Activated B cell treated with CpG ODN at 0.5 μM for 24 hours (primary cell): ENCODE measurements at places on chromosomes 11 and 22. TPM values are rescaled to one million over a fixed set of nuclear protein-coding genes. Genes with fewer than 3 reads are reported as not detected.

DNA sequence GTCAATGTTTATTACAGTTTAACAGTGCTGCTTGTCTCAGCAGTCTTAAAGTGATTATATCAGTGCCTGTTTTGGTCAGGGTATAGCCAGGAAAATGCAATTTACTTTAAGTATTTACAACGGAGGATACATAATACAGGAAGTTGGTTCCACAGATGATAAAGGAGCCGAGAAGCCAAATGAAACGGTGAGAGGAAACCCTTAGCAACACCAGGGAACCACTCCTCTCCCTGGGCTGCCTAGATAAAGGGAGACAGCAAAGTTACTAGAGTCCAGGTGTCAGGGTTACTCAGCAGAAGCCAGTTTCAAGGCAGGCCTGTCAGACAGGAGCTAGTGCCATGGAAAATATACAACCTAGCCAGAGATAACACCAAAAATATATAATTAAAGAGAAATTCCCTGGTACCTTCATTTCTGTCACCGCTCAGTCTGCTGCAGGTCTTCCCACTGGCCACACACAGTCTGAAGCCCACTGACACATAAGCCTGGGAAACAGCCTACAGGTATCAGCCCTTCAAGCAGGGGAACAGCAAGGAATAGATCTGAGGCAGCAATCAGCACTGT lies 55.5 kb downstream of the FAM76B start:
- H3K4me1 ChIP-seq: peaks cover 22% of the 10 kb centered on the region
- no peak overlapping the region for H3K4me3 ChIP-seq
- no peaks in the 10 kb centered on the region for H3K36me3 ChIP-seq
- peak overlapping the region; percentile 20 for H3K27ac ChIP-seq
- no peaks in the 10 kb centered on the region for H3K27me3 ChIP-seq

- peaks cover 11% of the 10 kb centered on the region for H3K4me1 ChIP-seq
- no peak overlapping the region for H3K27ac ChIP-seq
- no peak for DNase-seq
- H3K27me3 ChIP-seq: peaks cover 36% of the 10 kb centered on the region
Measured at GRCh38 chr11:120563703-120564572, 52.4 kb downstream of the GRIK4 start.

OR10A3 gene
- total RNA-seq: not detected in 2 replicates

GRCh38 chr11:22656130-22656529 lies 10.3 kb upstream of the GAS2 start:
- no peak overlapping the region for H3K4me3 ChIP-seq
- DNase-seq: no peak
- no peaks in the 10 kb centered on the region for H3K27me3 ChIP-seq
- H3K4me1 ChIP-seq: peaks cover 8% of the 10 kb centered on the region
- no peak overlapping the region for H3K27ac ChIP-seq
- peaks cover 1% of the 10 kb centered on the region for H3K36me3 ChIP-seq

POU2AF2 gene
- total RNA-seq: not detected in 2 replicates

APOA5 gene
- not detected in 2 replicates for total RNA-seq

DNA sequence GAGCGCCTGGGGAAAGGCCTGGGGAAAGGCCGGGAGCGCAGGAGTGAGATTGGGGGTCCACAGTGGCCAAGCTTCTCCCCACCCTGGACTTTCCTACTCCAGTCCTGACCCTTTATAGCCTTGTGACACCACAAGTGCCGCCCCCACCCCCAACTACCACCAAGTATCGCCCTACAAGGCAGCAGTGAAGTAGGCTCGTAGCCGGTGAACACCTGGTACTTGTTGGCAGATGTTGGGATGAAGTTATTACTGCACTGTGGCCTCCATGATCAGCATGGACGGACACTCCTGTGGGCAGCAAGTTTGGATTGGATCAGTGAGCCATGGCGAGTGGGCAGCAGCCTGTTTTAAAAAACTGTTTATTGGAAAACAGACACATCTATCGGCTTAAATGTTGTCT lies 45.0 kb downstream of the EIF3F start:
- H3K36me3 ChIP-seq: no peaks in the 10 kb centered on the region
- no peak overlapping the region for H3K4me3 ChIP-seq
- peaks cover 32% of the 10 kb centered on the region for H3K27me3 ChIP-seq
- H3K4me1 ChIP-seq: peaks cover 6% of the 10 kb centered on the region
- DNase-seq: no peak

KCTD14 gene
- 0.20 and 0.22 TPM in 2 replicates for total RNA-seq

PKDREJ gene
- not detected in 2 replicates for total RNA-seq

CRYBB2 gene
- not detected in 2 replicates for total RNA-seq

RAB38 gene
- 0.24 and 0.46 TPM in 2 replicates for total RNA-seq

SIK2 gene
- 10.0 and 10.2 TPM in 2 replicates for total RNA-seq

NFAM1 gene
- 0.12 and 0.18 TPM in 2 replicates for total RNA-seq

DNA sequence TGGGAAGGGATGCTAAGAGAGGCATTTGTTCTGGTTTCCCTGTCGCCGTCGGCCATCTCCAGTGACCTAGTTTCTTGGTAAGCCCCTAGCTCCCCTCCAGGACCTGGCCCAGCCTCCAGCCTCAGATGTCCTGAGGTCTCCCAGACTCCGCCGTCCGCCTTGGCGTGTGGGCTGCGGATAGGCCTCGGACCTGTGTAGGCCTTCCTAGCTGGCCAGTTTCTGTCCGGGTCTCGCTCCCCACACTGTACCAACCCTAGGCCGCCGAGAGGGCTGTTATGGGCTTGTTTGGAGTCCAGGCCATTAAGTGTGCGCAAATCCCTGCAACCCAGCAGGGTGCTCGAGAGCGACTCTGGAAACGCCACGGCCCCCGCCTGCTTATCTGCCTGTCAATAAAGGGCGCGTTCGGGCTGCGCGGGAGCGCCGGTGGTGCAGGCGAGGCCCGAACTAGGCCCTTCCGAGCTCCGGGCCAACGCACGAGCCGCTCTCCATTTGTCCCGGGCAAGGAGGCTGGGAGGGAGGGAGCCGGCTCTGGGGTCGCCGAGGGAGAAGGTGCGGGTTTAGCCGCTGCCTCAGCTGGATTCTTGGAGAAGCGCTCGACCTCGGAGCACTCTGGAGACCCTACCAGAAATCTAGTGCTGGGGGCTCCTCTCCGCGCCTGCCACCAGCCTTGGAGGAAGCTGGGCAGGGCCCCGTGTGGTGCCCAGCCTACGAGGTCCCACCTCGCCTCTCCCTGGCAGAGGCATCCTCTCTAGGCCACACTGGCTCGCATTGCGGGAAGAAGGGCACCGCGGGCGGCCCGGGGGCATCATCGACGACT lies 8.7 kb upstream of the PAX6 start:
- peaks cover 15% of the 10 kb centered on the region for H3K4me1 ChIP-seq
- H3K27ac ChIP-seq: no peak overlapping the region
- no peaks in the 10 kb centered on the region for H3K36me3 ChIP-seq
- no peak for DNase-seq

DNA sequence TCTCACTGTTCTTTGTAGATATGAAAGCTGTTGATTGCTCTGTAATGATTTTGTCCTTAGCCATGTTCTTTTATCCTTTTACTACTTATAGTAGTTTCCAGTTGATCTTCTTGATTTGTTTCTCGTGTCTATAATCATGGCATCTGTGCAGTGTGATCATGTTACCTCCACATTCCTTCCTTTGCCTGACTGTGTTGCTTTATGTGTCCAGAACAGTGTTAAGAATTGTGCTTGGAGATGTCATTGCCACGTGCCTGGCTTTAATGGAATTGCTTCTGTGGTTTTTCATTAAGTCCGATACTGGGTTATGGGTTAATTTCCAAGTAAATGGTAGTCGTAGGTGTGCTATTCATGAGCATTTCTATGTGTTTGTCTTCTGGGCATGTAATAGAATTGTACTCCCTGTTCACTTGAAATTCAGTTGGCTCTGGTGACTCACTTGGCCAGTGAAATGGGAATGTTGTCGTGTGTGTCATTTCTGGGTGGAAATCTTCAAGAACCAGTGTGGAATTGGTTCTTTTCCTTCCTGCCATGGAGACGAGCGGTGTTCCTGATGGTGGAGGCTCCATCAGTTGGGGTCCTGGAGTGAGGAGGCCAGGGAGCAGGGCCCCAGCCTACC lies 6.8 kb downstream of the GTSE1 start:
- DNase-seq: no peak
- no peak overlapping the region for H3K27ac ChIP-seq
- no peaks in the 10 kb centered on the region for H3K4me1 ChIP-seq
- H3K27me3 ChIP-seq: no peaks in the 10 kb centered on the region

TEX12 gene
- total RNA-seq: not detected in 2 replicates

DNA sequence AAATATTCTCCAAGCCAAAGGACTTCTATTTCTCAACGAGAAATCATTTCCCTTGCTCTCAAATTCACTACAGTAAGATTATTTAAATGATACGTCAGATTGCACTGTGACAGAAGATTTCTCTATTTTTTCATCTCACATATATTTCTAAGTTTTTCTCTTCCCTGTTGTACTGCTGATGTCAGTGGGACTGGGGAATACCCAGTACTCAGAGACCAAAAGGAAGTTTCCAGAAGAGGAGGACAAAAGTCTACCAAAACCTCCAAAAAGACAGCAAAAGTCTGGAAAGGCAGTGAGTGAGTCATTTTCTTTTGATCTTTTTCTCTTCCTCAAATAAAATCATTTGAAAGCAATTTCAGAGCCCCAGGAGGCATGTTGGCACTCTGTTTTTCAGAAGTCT lies 149.8 kb upstream of the PITPNB start:
- H3K27ac ChIP-seq: no peak overlapping the region
- no peaks in the 10 kb centered on the region for H3K4me1 ChIP-seq
- no peak for DNase-seq
- H3K36me3 ChIP-seq: no peaks in the 10 kb centered on the region
- H3K4me3 ChIP-seq: no peak overlapping the region

DNA sequence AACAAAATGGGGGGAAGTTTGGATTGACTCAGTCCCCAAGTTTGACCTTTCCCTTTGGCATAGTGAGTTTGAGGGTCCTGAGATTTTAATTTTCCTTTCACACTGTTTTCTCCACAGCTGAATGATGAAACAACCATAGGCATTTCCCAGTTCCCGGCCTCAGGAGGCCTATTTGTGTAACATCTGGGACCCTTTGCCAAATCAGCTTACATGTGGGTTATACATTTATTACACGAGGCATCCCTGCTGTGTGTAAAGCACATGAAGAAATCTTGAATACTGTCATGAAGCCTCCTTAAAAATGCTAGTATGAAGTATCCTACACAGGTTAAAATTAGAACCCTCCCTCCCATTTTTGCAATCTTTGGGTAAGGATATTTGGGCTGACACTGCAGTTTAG lies 44.6 kb upstream of the SPON1 start:
- H3K4me1 ChIP-seq: peaks cover 7% of the 10 kb centered on the region
- no peak for DNase-seq
- H3K36me3 ChIP-seq: no peaks in the 10 kb centered on the region
- peaks cover 5% of the 10 kb centered on the region for H3K27me3 ChIP-seq
- H3K4me3 ChIP-seq: no peak overlapping the region
- H3K27ac ChIP-seq: no peak overlapping the region

MS4A3 gene
- not detected in 2 replicates for total RNA-seq

- no peak overlapping the region for H3K27ac ChIP-seq
- no peak for DNase-seq
- peaks cover 35% of the 10 kb centered on the region for H3K27me3 ChIP-seq
- H3K36me3 ChIP-seq: no peaks in the 10 kb centered on the region
- H3K4me1 ChIP-seq: no peaks in the 10 kb centered on the region
Measured at GRCh38 chr11:119536801-119537200, 113.8 kb upstream of the THY1 start.

- H3K36me3 ChIP-seq: peaks cover 86% of the 10 kb centered on the region
- no peak overlapping the region for H3K27ac ChIP-seq
Measured at GRCh38 chr22:43985532-43985931, 30.3 kb downstream of the SAMM50 start.

- peaks cover 16% of the 10 kb centered on the region for H3K4me1 ChIP-seq
- peaks cover 5% of the 10 kb centered on the region for H3K27me3 ChIP-seq
- no peak for DNase-seq
- H3K27ac ChIP-seq: no peak within 1 kb of the TSS
- no peak within 1 kb of the TSS for H3K4me3 ChIP-seq
Measured at GRCh38 chr22:39570665-39571064, at the start of gene CACNA1I. Gene CACNA1I (plus strand): TSS chr22:39570753. CDS start chr22:39570753, 0 bp downstream.

DNA sequence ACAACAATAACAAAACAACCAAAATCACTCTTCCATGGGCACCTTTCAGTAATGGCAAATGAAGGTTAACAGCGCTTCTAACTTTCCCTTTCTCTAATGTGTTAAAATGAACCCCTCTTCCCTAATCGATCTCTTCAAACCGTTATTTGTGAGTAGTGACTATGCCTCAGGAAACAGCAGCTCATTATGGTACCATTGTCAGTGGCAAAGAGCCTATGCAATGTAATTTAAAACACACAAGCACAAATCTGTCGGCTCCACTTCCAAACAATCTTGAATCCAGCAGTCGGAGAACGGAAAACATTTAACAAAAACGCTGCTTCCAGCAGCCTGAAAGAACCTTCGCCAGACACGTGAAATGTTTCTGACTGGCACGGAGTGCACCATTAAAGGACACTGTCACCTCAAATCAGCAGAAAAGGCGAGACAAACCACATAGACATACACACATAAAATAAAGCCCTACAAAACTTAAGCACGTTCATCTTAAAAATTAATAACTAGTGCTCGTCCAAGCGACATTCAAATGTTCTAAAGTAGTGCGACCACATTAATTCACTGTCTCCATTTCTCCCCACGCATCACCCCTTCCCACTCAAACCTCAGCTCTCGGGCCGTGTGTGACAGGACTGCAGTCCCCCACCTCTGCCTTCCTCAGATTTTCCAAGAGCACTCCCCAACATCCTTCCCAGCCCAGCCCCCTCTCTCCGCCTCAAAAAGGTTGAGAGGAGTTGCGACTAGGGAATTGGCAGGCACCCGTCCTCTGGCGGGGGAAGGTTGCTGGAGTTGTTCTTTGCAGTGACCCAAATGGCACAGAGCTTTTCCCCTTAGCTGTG lies 748 bp downstream of the RAB30 start:
- no peak for DNase-seq
- H3K27me3 ChIP-seq: no peaks in the 10 kb centered on the region
- H3K4me3 ChIP-seq: no peak overlapping the region
- peaks cover 71% of the 10 kb centered on the region for H3K4me1 ChIP-seq
- H3K36me3 ChIP-seq: peaks cover 49% of the 10 kb centered on the region

SPON1 gene
- not detected in 2 replicates for total RNA-seq

C11orf16 gene
- total RNA-seq: not detected in 2 replicates

GRCh38 chr11:117809236-117810055 lies 12.4 kb upstream of the DSCAML1 start:
- no peaks in the 10 kb centered on the region for H3K36me3 ChIP-seq
- no peak overlapping the region for H3K4me3 ChIP-seq
- peak overlapping the region; percentile 3 for H3K27ac ChIP-seq
- H3K27me3 ChIP-seq: peaks cover 5% of the 10 kb centered on the region

DNA sequence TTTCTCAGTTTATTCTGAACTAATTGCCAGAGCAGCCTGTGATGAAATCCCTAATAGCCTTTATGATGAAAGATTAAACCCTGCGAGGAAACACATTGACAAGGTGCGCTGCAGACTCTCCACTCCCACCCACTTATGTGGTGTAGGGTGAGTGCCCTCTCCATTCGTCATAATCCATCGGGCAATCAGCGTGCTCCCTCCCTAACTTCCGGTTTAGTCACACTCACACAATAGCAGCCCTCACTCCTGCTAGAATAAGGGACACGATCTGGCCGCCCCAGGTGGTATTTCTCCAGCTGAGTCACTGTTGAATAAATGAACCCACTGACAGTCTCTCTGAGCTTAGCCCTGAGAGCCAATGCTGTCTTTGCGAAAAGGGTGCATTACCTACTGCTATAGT lies 188.3 kb downstream of the OPCML start:
- no peak for DNase-seq
- H3K27ac ChIP-seq: no peak overlapping the region
- no peaks in the 10 kb centered on the region for H3K27me3 ChIP-seq
- H3K4me3 ChIP-seq: no peak overlapping the region
- H3K4me1 ChIP-seq: no peaks in the 10 kb centered on the region

PHETA2 gene
- total RNA-seq: 2.7 and 3.1 TPM in 2 replicates
